Cardiac muscle cell (in vitro differentiated cells and primary cell): ENCODE measurements at places on chromosomes 1 and 21. TPM values are rescaled to one million over a fixed set of nuclear protein-coding genes. Genes with fewer than 3 reads are reported as not detected.

RGS1 gene
- total RNA-seq: not detected in 2 replicates

GRCh38 chr1:7500381-7501083, 270.6 kb upstream of the VAMP3 start:
- H3K27me3 ChIP-seq: no peaks in the 10 kb centered on the region
- peak overlapping the region; percentile 39 for H3K27ac ChIP-seq
- peaks cover 6% of the 10 kb centered on the region for H3K4me1 ChIP-seq
- no peaks in the 10 kb centered on the region for H3K36me3 ChIP-seq
- no peak for DNase-seq

- H3K4me1 ChIP-seq: peaks cover 42% of the 10 kb centered on the region
- no peaks in the 10 kb centered on the region for H3K36me3 ChIP-seq
- no peaks in the 10 kb centered on the region for H3K27me3 ChIP-seq
- no peak overlapping the region for H3K27ac ChIP-seq
- DNase-seq: peak; percentile 60
- no peak overlapping the region for H3K4me3 ChIP-seq
Measured at GRCh38 chr1:6794164-6794563, 8.9 kb downstream of the CAMTA1 start.

OPRD1 gene
- 0.25 and 0.60 TPM in 2 replicates for total RNA-seq

DNA sequence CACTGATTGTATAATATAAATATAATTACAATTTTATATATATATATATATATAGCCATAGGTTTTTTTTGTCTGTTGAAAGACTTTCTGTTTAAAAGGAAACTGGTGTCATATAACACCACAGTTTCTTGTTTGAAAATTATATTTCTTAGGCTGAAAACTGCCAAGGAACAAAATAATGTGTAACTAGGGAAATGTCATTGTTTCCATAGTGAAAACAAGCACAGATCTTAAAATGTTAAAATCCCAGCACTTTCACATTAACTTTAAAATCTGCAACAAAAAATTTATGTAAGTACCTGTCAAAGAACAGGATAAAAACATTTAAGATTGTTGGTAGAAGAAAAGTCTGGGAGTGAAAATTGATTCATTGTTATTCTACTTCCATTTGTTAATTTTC, 104.2 kb downstream of the ATP6V1G3 start:
- H3K27ac ChIP-seq: no peak overlapping the region
- H3K36me3 ChIP-seq: no peaks in the 10 kb centered on the region
- no peaks in the 10 kb centered on the region for H3K27me3 ChIP-seq
- H3K4me3 ChIP-seq: no peak overlapping the region
- no peaks in the 10 kb centered on the region for H3K4me1 ChIP-seq

- no peak for DNase-seq
- H3K27me3 ChIP-seq: no peaks in the 10 kb centered on the region
- H3K27ac ChIP-seq: no peak overlapping the region
- no peak overlapping the region for H3K4me3 ChIP-seq
- no peaks in the 10 kb centered on the region for H3K4me1 ChIP-seq
Measured at GRCh38 chr1:6904476-6905170, 119.4 kb downstream of the CAMTA1 start.

- no peak overlapping the region for H3K27ac ChIP-seq
- H3K36me3 ChIP-seq: no peaks in the 10 kb centered on the region
- no peak overlapping the region for H3K4me3 ChIP-seq
- no peak for DNase-seq
- no peaks in the 10 kb centered on the region for H3K4me1 ChIP-seq
Measured at GRCh38 chr1:154899041-154899440, 29.0 kb upstream of the KCNN3 start.

- H3K27me3 ChIP-seq: no peaks in the 10 kb centered on the region
- no peak overlapping the region for H3K4me3 ChIP-seq
- no peaks in the 10 kb centered on the region for H3K4me1 ChIP-seq
- H3K36me3 ChIP-seq: no peaks in the 10 kb centered on the region
Measured at GRCh38 chr1:220956501-220957232, 77.4 kb downstream of the HLX start.

DNA sequence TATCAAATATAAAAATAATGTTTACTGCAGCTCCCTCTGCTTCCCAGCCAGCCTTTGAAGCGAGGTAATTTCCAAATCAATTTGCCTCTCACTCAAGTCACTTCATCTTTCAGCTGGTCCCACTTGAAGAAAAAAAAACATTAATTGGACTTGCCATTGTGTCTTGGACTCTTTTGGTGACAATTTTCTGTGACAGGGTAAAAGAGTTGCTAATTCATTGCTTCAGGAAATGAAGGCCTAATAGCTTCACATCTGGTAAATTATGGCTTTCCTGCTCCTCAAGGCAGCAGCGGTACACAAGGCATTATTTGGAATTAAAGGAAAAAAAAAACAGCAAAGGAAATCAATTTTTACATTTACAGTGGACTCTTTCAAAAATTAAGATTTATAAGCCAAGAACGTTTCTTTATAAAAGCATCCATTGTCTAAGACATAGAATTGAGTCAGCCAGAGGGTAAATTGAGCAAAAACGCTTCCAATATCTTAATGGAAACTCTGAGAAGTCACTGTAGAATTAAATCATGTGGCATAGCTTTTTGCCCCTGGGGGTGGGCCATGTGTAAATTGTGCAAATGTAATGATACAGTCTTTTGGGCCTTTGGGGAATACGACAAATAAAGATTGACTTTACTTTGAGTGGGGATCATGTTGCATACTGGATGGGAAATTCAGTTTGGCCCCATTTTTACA, 102.5 kb downstream of the LYPLAL1 start:
- no peak overlapping the region for H3K27ac ChIP-seq
- DNase-seq: no peak
- H3K27me3 ChIP-seq: no peaks in the 10 kb centered on the region
- H3K36me3 ChIP-seq: no peaks in the 10 kb centered on the region
- no peaks in the 10 kb centered on the region for H3K4me1 ChIP-seq

GRCh38 chr1:199447906-199448305, 579.6 kb upstream of the NR5A2 start:
- peak; percentile 3 for DNase-seq
- no peak overlapping the region for H3K27ac ChIP-seq
- H3K4me1 ChIP-seq: no peaks in the 10 kb centered on the region
- no peaks in the 10 kb centered on the region for H3K27me3 ChIP-seq
- no peak overlapping the region for H3K4me3 ChIP-seq
- no peaks in the 10 kb centered on the region for H3K36me3 ChIP-seq

- no peaks in the 10 kb centered on the region for H3K27me3 ChIP-seq
- peak within 1 kb of the TSS; percentile 77 for H3K27ac ChIP-seq
- H3K4me1 ChIP-seq: peaks cover 58% of the 10 kb centered on the region
- peak; percentile 57 for DNase-seq
- H3K4me3 ChIP-seq: peak within 1 kb of the TSS; percentile 9
Measured at GRCh38 chr1:204359474-204360255, at the start of gene PLEKHA6. TSS of gene PLEKHA6 (minus strand) at chr1:204359929. CDS start at chr1:204273727, 86,202 bp downstream.

- no peak overlapping the region for H3K27ac ChIP-seq
- no peaks in the 10 kb centered on the region for H3K36me3 ChIP-seq
- no peaks in the 10 kb centered on the region for H3K27me3 ChIP-seq
Measured at GRCh38 chr1:31299365-31299764, 2.5 kb downstream of the ZCCHC17 start.

SPRR1B gene
- not detected in 2 replicates for total RNA-seq

- DNase-seq: peak; percentile 77
- no peaks in the 10 kb centered on the region for H3K36me3 ChIP-seq
- no peak overlapping the region for H3K27ac ChIP-seq
- H3K4me3 ChIP-seq: no peak overlapping the region
- H3K4me1 ChIP-seq: peaks cover 8% of the 10 kb centered on the region
Measured at GRCh38 chr1:82225421-82226185, 424.9 kb downstream of the ADGRL2 start.

GRCh38 chr1:39199593-39199992, 4.9 kb upstream of the MACF1 start:
- no peaks in the 10 kb centered on the region for H3K27me3 ChIP-seq
- H3K4me3 ChIP-seq: no peak overlapping the region
- H3K4me1 ChIP-seq: peaks cover 20% of the 10 kb centered on the region
- no peaks in the 10 kb centered on the region for H3K36me3 ChIP-seq

DISC1 gene
- 8.6 and 11.5 TPM in 2 replicates for total RNA-seq

DCDC2B gene
- total RNA-seq: not detected in 2 replicates

CDCA8 gene
- total RNA-seq: 4.4 and 30.8 TPM in 2 replicates

- no peak overlapping the region for H3K27ac ChIP-seq
- no peaks in the 10 kb centered on the region for H3K4me1 ChIP-seq
- H3K4me3 ChIP-seq: no peak overlapping the region
- no peaks in the 10 kb centered on the region for H3K36me3 ChIP-seq
Measured at GRCh38 chr1:221470000-221470698, 271.7 kb downstream of the DUSP10 start.

DNA sequence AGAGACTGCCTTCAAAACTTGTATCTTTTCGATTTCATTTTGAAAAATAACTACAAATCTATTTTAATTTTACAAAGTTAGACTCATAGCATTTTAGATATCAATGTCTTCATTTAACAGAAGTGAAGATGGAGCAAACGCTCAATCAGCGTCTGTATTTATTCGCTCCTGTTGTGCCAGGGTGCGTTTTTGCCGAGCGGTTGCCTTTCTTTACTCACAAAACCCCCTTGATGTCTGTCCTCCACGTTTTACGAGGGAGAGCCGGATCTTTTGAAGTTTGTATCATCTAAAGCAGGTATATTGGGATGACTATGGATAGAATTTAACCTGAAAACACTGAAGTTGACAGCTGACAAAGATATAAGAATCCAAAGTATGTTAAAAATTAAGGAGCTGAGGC, 44.6 kb downstream of the MRPL39 start:
- no peaks in the 10 kb centered on the region for H3K36me3 ChIP-seq
- H3K27ac ChIP-seq: no peak overlapping the region
- H3K4me3 ChIP-seq: no peak overlapping the region
- peaks cover 5% of the 10 kb centered on the region for H3K27me3 ChIP-seq
- no peak for DNase-seq

DNA sequence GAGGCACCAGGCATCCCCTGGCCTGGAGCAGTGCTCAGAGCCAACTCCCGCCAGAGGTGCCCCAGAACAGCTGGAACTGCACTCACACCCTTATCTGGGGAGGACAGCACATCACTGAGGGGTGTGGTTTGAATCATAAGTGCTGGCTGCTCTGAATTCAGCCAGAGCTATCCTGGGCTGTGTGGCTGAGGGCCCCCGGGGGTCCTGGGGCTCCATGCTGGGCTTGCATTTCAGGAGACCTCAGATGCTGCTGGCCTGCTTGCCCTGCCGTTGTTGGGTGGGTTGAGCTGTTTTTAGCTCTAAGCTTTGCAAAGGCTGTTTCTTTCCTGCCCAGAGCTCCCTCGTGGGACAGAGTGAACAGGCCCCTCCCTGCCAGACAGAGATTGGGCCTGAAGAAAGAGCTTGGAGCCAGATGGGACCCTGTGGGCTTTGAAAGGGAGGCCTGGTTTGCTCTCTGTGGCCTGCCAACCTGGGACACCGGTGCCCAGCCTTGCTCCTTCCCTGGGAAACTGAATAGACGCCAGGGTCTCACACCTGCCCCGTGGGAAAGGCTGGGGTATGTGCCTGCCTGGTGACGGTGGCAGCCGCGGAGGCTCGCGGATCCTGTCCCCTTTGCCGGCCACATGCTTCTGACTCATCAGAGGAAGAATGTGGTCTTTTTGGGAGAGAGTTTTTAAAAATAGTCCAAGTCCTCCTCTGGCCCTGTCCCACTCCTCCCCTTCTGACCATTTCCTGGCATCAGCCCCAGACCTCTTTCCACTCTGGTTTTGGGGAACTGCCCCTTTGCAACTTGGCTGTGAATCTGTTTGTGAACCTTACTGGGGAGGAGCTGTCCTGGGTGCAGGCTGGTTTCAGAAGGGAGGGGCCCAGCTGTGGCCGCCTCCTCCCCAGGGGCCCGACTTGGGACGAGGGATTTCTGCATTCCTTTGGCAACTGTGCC, 30.0 kb downstream of the ARHGEF10L start:
- DNase-seq: peak; percentile 94
- peaks cover 36% of the 10 kb centered on the region for H3K4me1 ChIP-seq
- H3K4me3 ChIP-seq: no peak overlapping the region

ADAM30 gene
- not detected in 2 replicates for total RNA-seq

GRCh38 chr1:114956570-114956969, 73.1 kb upstream of the TSHB start:
- DNase-seq: peak; percentile 31
- H3K4me1 ChIP-seq: no peaks in the 10 kb centered on the region
- no peaks in the 10 kb centered on the region for H3K36me3 ChIP-seq
- H3K4me3 ChIP-seq: no peak overlapping the region

GRCh38 chr1:193926956-193927355, 740.5 kb upstream of the B3GALT2 start:
- H3K27me3 ChIP-seq: no peaks in the 10 kb centered on the region
- H3K36me3 ChIP-seq: no peaks in the 10 kb centered on the region
- no peak overlapping the region for H3K4me3 ChIP-seq
- no peak overlapping the region for H3K27ac ChIP-seq
- no peak for DNase-seq

BCL2L15 gene
- total RNA-seq: 4.5 TPM in 1 of 2 replicates, not detected in the other

MYOC gene
- total RNA-seq: 0.07 and 0.12 TPM in 2 replicates

SFN gene
- 0.15 and 0.25 TPM in 2 replicates for total RNA-seq

- H3K27me3 ChIP-seq: peaks cover 4% of the 10 kb centered on the region
- H3K4me1 ChIP-seq: no peaks in the 10 kb centered on the region
- no peak overlapping the region for H3K4me3 ChIP-seq
- DNase-seq: no peak
Measured at GRCh38 chr1:205545001-205545919, 40.8 kb downstream of the CDK18 start.

- H3K36me3 ChIP-seq: no peaks in the 10 kb centered on the region
- H3K27me3 ChIP-seq: peaks cover 100% of the 10 kb centered on the region
- no peak overlapping the region for H3K27ac ChIP-seq
- no peak for DNase-seq
Measured at GRCh38 chr1:47444297-47444561, 6.4 kb downstream of the FOXD2 start.

ALPL gene
- 0.27 and 0.67 TPM in 2 replicates for total RNA-seq

GRCh38 chr1:116572099-116572498, 1.3 kb upstream of the CD58 start:
- H3K27ac ChIP-seq: peak overlapping the region; percentile 63
- no peak for DNase-seq
- H3K36me3 ChIP-seq: peaks cover 3% of the 10 kb centered on the region
- H3K4me3 ChIP-seq: no peak overlapping the region
- no peaks in the 10 kb centered on the region for H3K27me3 ChIP-seq

AIM2 gene
- total RNA-seq: 0.53 TPM in 1 of 2 replicates, not detected in the other

DNA sequence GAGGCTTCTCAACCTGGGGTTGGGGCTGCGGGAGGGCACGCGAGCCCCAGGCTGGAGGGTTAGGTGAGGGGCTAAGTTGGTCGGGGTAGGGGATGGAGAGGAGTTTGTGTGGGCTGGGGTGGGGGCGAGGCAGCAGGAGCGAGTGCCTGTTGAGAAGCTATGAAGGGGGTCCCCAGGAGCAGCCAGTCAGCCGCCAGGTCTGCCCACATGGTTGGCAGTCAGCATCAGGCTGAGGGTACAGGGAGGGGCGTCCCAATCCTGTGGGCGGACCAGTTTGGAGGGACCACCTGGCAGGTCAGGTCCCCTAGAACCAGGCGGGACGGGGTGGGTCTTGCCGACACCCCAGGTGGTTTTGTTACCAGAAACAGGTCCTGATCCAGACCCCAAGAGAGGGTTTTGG, 400 bp upstream of the TRIM17 start:
- H3K4me1 ChIP-seq: peaks cover 4% of the 10 kb centered on the region
- no peak for DNase-seq
- no peak overlapping the region for H3K27ac ChIP-seq

GRCh38 chr1:179137617-179138255, 55.9 kb downstream of the TOR3A start:
- no peaks in the 10 kb centered on the region for H3K36me3 ChIP-seq
- no peaks in the 10 kb centered on the region for H3K27me3 ChIP-seq
- no peaks in the 10 kb centered on the region for H3K4me1 ChIP-seq
- H3K27ac ChIP-seq: no peak overlapping the region
- no peak overlapping the region for H3K4me3 ChIP-seq
